CD4-positive, alpha-beta T cell treated with Interleukin-4 for 4 hours (primary cell): ENCODE measurements at places on chromosomes 7 and 10.

GRCh38 chr7:133512560-133512959, 259.7 kb downstream of the EXOC4 start:
- DNase-seq, result no peak

GRCh38 chr10:35577926-35578617, 27.1 kb upstream of the GJD4 start:
- no peak for DNase-seq

DNA sequence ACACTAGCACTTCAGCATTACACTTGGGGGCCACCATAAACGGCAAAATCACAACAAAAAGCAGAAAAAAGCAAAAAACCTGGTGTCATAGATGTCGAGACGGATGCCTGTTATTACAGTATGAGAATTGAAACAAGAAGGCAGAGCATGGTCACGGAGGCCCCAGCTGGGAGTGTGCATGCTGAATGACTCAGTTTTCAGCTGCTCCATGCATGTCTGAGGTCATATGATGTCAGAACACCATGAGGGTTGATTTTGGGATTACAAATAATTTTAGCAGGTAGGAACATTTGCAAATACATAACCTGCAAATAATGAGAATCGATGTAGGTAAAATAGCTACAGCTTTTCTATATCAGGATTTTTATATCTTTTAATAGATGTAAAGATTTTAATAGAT, 19.1 kb downstream of the ZMYND11 start:
- no peak for DNase-seq

DNA sequence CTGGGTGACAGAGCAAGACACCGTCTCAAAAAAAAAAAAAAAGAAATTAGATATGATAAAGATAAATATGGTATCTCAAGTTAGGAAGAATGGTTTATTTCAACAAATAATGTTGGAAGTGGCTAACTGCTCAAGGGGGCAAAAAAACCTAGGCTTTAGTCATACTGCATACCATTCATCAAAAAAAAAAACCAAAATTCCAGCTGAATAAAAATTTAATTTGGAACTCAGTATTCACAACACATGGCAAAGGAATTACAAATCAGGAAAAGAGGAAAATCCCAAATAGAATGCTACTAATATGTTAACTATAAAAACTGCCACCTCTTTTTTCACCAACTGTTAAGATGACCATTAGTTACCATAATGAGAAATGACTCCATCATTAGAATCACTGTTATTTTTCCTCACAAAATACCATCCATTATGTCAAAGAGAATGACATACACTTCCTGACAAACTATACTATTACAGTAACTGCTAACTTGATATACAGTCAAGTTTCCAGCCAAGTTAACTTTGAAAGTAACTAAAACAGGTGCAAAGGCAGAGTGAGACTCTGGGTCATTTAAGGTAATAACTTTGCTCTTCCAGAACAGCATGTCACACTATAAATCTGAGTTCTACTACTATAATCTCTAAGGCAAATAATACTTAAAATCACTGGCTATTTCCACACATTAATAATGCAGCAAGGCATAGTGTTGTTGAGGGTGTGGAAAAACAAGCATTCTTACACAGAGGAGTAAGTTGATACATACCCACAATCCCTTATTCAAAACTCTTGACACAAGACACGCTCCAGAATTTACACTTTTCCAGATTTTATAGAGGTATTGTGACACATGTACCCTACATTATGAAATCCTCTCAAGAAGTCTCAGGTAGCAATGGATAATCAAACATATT, 10.2 kb downstream of the KBTBD2 start:
- no peak for DNase-seq

- no peak for DNase-seq
These were observed 354.5 kb downstream of the TFEC start for GRCh38 chr7:115676080-115676479.

DNA sequence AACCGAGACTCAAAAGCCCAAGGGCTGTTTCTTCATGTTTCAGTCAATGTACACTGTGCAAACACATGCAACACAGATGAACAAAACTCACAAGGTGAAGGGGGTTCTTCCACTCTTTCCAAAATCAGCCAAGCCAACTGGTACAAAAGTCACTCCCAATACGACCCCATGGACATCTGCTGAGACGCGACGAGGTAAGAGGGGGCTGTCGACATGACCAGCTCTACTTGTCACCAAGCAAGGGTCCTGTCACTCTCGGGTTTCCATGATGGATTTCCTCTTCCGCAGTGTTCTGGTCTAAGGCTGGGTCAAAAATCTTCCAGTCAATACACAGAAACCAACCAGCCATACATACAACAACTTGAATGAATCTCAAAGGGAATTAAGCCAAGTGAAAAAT, 37.8 kb downstream of the CTBP2 start:
- no peak for DNase-seq

DNA sequence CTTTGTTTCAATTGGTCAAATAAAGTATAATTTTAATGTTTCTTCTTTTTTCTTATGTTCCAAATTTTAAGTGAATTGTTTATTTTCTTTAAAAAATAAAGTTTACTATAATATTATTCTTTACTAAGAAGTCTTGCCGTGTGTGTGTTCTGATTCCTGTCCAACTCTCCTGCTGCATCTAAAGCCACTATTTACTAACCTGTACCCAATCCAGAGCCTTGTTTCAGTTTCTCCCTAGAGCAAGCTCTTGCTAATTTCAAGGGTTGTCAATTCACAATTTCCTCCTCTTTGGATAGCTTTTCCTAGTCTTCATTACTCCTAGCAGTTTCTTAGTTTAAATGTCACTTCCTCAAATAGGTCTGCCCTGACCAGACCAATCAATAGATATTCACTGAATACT, 314.9 kb upstream of the SEMA3A start:
- no peak for DNase-seq
